ENCODE measurements at places on chromosomes 3 and 15.

DNA sequence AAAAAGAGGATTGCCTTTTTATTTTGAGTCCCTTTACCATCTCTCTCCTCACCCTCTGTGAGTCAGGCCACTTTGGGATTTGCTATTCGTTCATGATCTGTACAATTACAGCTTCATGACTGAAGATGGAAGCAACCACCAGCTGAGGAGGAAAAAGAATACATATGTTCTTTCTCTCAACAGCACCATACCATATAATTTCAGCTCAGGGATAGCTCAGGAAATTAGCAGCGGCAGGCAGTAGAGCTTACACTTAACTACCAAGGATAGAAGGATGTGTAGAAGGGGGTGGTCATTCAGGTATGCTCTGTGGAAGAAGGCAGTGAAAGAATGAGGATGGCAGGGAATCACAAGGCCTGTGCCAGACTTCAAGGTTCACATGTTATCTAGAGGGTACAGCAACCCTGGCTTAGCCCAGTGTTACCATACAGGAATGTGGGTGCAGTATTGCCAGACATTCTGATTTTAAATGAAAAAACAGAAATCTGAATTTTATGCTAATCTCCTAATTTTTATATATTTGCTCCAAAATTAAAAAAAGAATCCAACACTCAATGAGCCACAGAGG lies 17.9 kb downstream of the PLS1 start:
- no peak for DNase-seq

DNA sequence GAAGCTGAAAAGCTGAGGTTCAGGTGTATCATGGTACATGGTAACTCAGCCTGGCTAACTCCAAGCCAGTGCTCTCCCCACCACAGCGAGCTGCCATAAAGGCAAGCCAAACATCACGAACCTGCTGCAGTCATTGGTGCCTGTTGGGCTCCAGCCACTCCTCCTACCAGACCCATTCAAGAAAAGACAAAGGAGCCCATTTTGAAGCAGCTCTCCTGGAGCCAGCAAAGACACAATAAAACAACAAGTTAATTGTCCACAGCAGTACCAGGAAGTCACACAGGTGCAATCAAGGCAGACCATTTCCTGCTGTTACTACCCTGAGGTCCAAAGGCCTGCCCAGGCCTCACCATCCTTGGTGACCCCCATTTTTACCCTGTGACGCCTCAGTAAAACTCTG lies 77.6 kb downstream of the DAPK2 start:
- DNase-seq = peak; percentile 35

DNA sequence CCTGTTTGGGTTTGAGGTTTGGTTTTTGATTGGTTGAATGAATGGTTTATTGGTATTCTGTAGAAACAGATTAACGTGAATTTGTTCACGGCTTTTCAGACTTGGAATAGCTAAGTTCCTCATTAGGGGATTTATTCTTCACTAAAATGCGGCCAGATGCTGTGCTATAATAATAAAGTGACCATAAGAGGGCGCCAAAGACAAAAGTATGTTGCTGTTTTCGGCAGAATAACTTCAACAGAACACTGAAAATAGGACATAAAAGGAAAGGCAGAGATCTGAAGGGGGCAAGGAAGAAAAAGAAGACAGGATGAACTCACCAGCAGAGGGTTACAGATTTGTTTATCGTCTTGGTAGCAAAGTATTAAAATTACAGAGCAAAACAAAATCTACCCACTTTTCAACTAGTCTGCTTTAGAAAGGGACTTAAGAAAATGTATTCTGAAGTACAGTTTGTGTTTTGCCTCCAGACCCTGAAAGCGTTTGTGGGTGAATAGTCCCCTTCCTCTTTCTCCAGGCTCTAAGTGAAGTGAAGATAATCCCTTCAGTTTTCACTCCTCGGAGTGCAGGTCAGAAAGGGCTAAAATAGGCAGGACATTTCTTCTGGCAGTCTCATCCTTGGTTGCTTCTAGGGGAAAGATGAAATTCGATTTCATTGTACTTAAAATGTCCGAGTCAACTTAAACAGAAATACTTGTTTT lies 147.6 kb downstream of the IL20RB start:
- DNase-seq = no peak

DNA sequence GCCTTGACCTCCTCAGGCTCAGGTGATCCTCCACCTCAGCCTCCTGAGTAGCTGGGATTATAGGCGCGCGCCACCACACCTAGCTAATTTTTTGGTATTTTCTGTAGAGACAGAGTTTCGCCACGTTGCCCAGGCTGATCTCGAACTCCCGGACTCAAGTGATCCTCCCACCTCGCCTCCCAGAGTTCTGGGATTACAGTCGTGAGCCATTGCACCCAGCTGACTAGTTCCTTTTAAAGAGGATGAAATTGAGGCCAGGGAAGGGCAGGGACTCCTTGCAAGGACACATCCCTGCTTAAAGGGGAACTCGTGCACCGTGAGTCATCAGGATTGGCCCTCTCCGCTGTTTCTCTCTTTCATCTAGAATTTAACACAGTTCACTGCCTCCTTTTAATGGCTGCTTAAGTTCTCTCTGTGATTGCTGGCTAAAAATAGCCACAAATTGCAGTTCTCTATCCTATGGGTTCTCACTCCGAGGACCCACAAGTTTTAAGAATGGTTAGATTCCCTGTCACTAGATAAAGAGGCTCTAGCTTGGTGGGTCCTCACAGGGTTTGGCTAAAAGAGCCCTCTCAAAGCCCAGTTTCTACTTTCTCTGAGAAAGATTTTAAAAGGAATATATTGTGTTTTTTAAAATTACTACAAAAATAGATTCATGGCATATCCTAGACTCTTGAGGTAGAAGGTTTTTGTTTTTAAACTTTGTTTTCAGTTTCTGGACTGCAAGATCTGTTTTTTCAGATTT lies 1.4 kb downstream of the CRTAP start:
- DNase-seq = peak; percentile 88

DNA sequence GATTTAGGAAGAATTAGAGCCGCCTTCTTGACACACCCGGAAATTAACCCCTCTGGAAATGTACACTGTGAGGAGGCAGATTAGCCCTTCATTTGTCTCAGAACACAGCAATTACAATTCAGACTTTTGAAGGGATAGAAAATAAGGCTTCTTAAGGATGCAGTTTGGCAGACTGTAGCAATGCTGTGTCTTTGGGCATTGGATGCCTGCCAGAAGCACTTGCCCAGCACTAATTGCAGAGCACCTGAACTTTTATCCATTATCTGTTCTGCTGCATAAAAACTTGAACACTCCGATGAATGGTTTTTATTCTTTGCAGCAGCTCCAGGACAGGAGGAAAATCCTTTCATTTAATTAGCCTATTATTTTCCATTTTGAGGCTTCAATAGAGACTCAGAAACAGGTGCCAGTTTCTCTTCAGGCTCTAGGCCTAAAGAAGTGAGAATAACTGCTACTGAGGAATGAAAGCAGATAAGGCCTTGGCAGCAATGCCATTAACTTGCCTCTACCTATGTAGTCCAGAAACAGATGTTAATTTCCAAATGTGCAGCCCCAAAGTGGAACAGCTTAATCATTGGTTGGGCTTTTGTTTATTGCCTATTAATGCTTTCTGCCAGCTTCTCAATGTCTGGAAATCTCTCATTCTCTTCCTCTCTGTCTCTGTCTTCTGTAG lies 418.5 kb downstream of the NSUN3 start:
- no peak for DNase-seq

GRCh38 chr15:35182841-35183479 lies 97.9 kb upstream of the NANOGP8 start:
- DNase-seq = no peak

GRCh38 chr3:155560594-155560993 lies 184.3 kb downstream of the PLCH1 start:
- DNase-seq = no peak

DNA sequence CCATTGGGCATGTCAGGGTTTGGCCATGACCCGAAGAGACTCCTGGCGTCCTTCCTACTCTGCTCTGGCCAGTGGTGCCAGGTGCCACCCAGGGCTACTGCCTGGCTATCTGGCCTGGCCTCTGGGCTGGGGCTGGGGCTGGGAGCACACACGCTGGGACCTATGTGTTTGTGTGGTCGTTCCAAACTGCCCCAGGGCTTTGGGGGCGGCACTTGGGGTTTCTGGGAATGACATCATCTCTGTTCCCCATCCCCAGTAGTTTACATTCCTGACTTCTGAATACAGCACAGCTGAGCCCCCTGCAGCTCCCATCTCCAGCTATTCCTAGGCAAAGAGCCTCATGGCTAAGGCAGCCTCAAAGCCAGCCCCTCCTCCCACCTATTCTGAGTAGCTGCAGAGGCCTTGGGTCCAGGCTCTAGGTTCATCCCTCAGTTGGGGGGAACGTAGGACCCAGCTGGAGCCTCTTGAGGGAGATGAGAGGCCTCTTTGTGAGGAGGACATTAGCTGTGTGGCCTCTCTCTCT lies 24.3 kb downstream of the PLEKHO2 start:
- DNase-seq = no peak

GRCh38 chr3:186467969-186468368 lies 76.2 kb downstream of the CRYGS start:
- DNase-seq = no peak

DNA sequence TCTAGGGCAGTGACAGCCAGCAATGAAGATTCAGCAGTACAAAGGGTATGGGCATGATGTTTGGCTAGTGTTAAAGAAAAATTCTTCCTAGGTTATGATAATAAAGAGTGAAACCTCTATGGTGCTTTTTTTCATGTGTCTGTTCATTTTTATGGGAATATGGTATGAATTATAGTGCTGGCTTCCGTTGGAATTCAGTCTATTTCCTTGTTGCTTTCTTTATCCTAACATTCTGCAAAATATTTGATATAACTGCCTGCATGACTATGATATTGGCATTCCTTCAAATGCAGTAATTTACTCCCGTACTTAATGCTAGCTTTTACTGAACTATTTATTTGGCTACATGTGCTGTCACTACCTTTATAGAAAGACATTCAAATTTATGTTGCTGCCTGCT lies 57.6 kb upstream of the ATP11B start:
- no peak for DNase-seq

- no peak for DNase-seq
Observed at GRCh38 chr3:65992106-65992505, 46.6 kb downstream of the MAGI1 start.

DNA sequence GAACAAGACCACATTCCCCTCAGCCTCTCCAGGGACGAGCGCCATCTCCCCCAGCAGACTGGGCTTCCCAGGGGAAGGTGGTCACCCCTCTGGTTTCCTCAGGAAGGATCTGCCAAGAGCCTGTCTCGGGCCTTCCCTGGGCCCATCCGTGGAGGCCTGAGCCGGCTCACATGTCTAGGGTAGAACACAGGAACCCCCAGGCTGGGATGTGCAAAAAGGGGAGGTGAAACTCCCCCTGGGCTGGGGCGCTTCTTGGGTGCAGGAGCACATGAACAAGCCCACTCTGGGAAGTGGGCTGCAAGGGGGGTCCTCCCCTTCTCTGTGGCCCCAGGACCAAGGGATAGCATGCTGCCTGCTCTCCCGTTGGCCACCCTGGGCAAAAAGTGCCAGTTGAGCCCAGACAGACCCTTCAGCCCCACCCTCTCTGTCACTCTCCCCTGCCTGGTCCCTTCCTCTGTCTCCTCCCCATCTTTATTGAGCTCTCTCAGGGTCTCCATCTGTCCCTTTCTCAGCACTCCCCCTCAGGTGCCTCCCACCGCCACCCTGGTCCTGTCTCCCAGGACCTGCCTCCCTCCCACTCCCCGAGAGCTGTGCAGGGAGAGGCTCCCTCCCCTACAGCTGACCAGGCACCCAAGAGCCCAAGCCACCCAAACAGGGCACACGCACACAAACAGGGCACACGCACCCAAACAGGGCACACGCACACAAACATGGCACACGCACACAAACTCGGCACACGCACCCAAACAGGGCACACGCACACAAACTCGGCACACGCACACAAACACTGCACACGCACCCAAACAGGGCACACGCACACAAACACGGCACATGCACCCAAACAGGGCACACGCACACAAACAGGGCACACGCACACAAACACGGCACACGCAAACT lies 864 bp downstream of the SEMA3G start:
- DNase-seq = no peak

DNA sequence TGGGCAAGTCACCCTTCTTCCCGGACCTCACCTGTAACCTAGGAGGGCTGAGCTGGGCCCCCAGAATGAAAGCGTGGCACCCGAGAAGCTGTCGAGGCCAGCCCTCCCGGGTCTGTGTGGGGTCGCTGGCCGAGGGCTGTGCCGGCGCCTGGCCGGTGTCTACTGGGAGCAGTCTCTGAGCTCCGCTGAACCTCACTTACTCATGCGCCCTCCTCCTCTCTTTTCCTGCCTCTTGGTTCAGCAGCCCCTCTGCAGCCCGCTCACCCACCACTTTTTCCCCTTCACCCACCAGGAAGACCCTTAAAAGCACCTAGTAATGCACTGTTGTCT lies 419 bp downstream of the HYKK start:
- DNase-seq = no peak

- no peak for DNase-seq
Observed at GRCh38 chr15:68556139-68556990, 22.4 kb upstream of the CORO2B start.

DNA sequence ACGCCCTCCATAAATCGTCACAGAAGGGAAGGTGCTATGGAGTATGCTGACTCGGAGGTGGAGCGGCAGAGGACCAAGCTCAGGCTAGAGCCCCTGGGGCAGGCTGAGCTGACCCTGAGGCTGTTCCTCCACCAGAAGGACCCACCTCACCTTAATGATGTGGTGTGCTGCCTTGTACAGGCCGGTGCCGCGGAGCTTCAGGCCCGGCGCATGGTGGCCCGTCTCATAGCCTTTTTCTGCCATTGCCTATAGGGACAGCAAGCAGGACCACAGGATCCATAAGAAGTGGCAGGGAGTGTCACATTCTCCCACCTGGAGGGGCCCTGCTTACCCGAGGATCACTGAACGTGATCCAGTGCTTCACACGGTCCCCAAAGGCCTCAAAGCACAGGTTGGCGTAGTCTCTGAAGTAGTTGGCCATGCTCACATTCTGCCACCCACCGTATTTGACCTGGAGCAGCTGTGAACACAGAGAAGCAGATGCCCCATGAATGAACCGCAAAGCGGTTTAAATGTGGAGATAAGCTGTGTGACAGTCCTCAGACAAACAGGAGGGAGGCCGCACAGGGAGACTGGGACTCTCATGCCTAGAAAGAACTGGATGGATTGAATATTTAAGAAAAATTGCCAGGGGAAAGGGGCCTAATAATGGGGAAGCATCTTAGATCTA lies 4.8 kb downstream of the LCTL start:
- DNase-seq = no peak

DNA sequence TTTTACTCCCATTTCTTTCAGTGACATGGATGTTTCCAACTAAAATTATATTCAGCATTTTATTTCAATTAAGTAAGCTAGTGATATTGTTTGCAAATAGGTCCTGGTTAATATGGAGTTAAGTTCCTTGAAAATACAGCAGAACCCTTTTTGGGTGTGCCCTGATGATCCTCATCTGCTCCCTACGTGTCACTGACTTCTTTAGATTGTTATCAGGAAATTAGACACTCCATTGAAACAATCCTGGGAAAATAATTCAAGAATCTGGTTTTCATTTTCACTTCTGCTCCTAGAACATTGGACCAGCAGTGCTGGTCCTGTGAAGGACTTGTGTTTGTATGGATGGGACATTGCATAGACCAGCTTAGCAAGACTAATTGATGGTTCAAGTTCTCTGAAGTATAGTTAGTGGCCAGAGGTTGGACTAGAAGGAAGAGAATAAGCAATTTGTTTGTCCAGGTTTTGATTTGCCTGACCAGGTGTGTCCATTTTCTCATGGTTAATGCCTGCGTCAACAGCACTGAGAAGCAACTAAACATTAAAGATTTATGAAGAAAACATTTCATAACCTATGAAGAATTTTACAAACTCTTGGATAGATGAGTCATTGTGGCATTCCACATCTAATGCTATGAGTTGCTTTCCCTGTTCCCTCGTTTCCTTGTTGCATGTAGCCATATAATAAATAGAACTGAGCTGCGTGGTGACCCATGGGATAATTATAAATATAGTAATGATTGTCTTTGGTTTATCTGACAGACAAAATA lies 95.8 kb downstream of the ZPLD1 start:
- no peak for DNase-seq

Data from coronary artery (tissue), 2 donors.